ENCODE measurements at places on chromosomes 2 and 18.

DNA sequence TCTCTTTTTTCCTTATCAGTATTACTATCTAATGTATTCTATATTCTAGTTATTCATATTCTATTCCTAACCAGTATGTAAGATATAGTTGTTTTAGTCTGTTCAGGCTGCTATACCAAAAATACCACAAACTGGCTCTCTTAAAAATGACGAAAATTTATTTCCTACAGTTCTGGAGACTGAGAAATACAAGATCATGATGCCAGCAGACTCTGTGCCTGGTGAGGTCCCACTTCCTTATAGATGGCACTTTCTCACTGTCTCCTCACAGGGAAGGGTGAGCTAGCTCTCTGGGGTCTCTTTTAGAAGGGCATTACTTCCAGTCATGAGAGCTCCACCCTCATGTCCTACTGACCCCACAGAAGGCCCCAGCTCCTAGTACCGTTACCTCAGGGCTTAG is 4.8 kb upstream of the ARHGAP15 start:
- DNase-seq, result no peak

DNA sequence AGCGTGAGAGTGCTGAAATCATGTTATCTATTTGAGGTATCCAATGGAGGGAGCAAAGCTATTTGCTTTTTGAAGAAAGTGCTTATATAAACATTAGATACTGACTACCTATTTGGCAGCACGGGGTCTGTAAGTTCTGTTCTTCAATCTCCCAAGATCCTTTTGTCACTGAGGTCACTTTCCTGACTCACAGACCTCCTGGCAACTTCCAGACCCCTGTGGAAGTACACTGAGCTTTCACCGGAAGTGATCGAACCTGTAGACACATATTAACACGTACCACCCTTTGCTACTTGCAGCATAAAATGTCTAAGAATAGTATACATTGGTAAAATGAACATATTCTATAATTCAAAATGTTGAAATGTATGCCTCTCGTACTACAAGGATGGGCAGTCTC is 452.6 kb upstream of the ST6GAL2 start:
- no peak for DNase-seq

DNA sequence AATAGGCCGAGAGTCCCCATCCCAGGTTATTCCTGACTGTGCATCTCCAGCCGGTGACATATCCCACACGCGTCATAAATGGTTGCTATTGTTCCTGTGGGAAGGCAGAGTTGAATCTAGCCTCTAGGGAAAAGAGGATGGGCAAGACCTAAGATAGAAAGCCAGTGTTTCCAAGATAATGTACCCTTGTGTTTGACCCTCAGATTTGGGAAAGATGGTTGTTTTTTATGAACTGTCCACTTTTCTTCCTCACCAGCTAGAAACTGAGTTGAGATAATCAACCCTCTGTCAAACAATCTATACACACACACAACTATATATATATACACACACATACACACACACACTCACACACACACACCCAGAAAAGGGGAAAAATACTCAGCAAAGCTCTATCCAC is 131.0 kb downstream of the PRKCE start:
- no peak for DNase-seq

DNA sequence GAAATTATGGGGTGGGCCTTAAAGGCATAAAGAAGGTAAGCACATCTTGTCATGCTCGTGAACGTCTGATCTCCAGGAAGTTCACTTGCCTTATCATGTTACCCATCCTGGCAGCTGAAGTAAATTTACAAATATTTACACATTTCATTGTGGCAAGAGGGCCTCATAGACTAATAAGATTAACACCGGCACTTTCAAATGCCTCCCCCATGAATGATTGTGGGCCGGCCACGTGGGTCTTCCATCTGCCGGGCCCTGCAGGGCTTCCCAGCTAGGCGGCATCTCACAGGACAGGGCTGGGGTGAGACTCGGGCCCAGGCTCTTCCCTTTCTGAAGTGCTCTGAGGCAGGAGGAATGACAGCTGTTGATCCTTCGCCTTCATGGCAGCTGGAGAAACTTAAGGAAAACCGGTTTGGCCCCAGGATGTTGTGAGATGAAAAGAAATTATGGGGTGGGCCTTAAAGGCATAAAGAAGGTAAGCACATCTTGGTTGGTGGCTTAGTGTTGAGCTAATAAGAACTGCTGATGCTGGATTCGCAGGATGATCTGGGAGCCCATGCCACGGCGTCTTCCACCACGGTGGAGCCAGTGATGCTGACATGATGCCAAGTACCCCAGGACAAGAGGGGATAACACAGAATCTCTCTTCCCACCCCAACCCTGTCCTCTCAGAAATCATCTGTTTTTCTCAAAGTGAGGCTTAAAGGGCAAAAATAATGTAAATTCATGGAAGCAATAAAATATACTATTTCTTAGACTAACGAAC is 176.3 kb downstream of the SEPTIN10 start:
- no peak for DNase-seq

DNA sequence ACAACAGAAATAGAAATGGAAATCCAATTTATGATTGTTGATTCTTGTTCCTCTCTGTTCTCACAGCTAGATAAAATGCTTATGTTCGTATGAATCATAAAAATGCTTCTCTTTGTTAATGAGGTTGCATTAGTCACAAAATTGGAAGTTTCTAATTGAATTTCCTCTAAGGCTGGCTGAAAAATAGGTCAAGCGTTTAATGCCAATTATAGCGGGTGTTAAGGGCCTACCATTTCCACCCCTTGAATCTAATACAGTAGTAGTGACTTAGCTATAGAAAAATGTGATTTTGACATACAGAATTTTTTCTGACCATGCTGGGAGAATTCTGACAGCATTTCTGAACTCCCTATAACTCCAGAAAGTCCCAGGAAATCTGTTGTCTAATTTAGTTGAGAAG is 107.1 kb downstream of the TTN start:
- no peak for DNase-seq

- DNase-seq, result peak; percentile 7
Observed at GRCh38 chr2:119028327-119029174, 86.6 kb downstream of the MARCO start.

DNA sequence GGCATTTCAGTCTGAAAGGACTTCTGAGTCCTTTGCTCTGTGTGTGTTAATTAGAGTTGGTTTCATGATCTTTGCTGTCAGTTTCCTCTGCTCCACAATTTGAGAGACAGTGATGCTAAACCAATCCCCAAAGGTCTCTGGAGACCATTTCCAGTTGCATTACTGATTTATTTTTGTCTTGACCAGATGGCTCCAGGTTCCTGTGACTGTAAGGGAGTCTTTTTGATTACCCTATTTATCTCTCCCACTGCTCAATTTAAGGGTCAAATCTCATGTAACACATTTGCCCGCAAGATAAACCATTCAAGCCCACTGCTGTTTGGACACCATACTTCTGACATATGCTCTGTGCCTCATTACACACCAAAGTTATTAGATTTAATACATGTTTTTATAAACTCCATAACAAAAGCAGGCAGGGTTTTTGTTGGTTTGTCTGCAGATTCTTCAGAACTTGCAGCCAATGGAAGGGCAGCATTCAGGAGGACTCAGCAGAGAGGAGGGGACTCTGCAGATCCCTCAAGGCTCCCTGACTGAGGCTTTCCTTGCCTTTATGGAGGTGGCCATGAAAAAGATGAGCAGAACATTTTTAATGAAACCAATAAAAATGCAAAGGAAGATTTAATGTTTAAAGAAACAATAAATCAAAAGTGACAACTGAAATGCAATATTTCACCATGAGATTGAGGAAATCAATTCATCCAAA is 889.3 kb upstream of the CELF4 start:
- DNase-seq, result no peak

GRCh38 chr2:189466656-189467055 is 25.4 kb downstream of the WDR75 start:
- DNase-seq, result no peak

DNA sequence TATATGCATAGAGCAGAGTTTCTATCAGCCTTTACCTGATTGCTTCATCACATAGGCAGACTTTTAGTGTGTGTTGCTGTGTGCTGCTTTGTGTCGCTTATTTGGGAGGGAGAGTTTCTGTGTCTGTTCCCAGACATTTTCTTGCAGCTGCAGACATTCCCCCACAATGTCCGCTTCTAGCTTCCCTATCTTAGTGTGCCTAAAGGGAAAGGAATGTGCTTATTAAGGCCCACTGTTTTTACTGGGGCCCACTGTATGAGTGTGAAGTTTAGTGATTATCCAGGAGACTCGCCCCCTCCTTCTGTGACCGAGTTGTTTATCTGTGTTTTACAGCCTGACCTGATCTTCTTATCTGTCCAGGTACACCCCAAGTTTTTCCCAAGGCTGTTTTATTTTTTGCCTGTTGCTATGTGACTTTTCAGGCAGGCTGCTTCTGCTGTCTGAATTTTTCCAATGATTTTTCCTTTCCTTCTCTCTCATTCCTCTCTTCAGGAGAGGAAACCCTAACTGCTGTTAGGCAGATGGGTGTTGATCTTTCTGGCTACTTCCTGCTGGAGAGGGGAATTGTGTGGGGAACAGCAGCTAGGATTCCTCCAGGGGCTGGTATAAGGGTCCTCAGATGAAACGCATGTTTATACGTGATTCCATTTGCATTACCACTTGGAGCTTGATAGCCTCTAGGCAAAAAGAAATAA is 47.6 kb downstream of the STK17B start:
- no peak for DNase-seq

Measured in SW 1271 (cell line).